ENCODE measurements at places on chromosomes 1 and 21.

GRCh38 chr1:89687254-89687653, 54.3 kb downstream of the LRRC8C start:
- DNase-seq, result no peak

DNA sequence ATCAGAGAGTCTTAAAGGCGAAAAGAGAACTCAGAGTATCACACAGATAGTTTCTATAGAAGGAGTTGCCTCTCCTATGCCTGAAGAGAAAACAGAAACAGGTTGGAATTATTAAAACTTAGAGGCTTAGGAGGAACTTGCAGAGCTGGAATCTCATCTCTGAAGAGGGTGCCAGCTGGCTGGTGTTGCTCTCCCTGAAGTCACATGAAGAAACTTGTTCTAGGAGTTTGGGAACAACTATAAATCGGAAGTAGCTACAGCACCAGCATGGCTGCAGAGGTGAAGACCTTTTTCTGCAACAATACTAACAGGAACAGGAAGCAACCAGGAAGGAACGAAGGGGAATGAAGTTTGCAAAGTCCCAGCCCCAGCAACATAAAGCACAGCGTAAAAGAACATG, 35.8 kb downstream of the FMO3 start:
- peak; percentile 81 for DNase-seq

DNA sequence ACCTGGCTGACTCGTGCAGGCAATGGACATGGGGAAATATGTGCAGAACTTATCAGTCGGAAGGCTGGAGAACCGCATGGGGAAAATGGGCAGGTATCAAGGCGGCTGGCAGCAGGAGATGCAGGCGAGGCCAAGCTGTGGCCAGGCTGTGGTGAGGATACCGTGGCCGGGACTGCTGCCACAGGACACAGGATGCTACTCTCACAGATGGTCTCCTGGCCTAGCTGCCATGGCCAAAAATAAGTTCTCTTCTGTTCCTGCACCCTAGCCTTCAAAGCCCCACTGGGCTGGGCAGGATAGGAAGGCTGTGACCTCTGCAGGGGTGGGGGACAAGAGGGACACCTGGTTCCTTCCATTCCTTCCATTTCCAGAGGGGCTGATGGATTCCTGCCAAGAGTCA, 26.4 kb downstream of the TEX35 start:
- DNase-seq, result no peak

GRCh38 chr21:21188513-21189195, 190.4 kb downstream of the NCAM2 start:
- DNase-seq, result no peak

DNA sequence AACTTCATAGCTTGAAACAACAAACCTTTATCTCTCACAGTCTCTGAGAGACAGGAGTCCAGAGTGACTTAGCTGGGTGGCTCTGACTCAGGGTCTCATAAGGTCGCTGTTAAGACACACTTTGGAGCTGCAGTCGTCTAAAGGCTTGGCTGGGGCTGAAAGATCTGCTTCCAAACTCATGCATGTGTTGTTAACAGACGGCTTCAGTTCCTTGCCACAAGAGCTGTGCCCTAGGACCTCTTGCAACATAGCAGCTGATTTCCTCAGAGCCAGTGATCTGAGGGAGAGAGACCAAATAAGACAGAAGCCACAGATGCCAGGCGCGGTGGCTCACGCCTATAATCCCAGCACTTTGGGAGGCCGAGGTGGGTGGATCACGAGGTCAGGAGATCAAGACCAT, 176.8 kb downstream of the DISC1 start:
- DNase-seq, result no peak

DNA sequence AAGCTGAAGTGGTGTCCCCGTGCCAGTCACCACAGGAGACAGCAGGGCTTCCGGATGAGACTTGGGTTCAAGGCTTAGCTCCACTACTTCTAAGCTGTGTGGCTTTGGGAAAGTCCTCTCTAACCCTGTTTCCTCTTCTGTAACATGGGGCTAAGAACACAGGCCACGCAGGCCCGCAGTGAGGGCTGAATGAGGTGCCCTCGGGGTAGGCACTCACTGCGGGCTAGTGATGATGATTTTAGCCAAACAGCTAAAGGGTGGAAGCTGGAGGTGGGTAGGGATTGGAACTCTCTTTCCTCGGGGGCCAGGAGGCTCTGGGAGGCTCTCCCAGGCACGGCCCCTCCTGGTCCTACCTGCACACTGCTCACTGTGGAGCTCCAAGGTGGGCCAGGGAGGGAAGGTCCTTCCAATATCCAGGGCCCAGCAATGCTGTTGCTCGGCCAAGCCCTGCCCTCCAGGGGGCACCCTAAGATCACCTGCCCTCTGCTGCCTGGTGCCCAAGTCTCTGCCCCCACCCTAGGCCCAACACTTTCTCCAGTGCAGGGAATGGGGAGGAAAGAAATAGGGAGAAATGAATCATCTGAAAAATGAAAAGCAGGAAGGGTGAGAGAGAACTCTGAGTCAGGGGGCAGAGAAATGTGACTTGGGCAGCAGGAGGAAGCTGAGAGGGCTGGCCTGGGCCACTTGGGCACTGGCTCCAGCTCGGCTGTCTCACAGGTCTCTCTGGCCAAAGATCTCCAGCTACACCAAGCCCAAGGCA, 19.2 kb upstream of the EVA1B start:
- no peak for DNase-seq

GRCh38 chr1:109573785-109574184, 25.4 kb downstream of the GNAI3 start:
- no peak for DNase-seq

DNA sequence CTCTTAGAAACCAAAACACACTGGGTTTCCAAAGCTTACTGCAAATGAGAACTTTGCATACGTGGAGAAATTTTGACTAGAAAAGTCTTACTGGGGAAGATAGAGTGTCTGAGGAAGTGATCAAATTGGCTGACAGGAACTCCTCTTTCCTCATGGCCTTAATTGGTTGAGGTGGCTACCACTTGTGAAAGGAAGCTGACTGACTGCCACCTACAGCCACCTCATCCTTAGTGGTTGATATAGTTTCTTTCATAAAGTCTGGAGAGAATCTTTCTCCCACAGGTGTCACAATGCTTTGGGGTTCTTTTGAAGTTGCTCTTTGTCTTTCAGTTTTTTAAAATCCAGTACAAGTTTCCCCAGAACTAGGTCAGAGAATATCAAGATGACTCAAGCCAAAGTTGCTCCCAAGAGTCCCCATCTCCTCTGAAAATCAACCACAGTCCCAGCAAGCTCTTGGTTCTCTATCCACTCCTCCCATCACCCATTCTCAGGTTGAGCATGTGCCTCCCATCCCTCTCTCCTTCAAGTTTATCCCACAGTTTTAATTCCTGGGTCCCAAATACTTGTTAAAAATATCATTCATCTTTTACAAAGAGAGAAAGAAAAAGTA, 43.3 kb downstream of the GPR88 start:
- DNase-seq, result no peak

DNA sequence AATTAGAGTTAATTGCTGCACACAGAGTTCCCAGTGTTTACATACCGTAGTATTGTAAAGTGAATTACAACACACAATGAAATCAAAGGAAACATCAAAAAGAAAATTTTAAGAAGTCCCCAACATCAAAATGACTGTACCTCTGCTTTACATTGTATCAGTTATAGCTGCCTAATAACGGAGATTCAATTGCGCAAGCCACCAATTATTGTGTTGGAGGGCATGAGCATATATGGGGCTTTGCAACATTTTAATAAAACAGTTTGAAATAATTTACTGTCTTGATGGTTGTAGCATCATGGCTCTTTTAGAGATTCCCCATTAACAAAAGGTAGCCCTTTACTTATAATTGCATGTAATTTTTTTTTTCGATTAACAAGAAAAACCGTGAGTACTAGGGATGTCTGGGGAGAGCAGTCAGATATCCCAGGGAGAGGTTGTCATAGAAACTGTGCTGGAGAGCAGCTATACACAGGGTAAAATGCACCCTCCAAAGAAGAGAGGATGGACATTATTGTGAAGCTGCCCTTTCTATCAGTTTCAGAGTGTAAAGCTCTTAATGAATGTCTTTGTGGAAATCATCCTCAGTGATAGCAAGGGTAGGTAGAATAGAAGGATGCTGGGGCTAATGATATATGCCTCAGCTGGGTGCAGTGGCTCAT, 55.9 kb upstream of the BTG3 start:
- no peak for DNase-seq

Measured in posterior vena cava (tissue), 2 donors.